ENCODE measurements at places on chromosomes 5 and 9.
A peak's percentile ranks its signal among the peaks of the same experiment; 100 is the strongest.

GRCh38 chr9:125932012-125932411 lies 184.8 kb downstream of the PBX3 start:
- DNase-seq: no peak

DNA sequence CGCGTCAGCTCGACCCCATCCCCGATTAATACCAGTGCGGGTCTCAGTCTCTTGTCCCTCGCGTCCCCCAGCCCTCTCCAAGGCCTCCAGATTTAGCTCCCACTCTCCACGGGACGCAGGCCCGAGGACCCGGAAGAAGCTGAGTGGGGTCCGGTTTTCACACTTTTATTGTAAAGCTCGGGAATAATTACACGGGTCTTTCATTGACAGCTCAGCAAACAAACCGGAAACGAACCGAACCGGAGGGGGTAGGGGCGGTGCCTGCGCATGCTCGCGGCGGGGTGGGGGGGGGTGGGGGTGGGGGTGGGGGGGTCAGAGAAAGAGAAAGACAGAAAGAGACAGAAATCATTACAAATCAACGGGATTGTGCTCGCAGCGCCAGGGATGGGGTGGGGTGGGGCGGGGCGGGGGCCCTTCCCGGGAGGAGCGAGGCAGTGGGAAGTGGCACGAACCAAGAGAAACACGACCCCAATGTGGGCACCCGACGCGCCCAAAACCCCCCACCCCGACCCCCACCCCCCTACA lies 27.9 kb downstream of the PCDH1 start:
- peak; percentile 14 for DNase-seq

DNA sequence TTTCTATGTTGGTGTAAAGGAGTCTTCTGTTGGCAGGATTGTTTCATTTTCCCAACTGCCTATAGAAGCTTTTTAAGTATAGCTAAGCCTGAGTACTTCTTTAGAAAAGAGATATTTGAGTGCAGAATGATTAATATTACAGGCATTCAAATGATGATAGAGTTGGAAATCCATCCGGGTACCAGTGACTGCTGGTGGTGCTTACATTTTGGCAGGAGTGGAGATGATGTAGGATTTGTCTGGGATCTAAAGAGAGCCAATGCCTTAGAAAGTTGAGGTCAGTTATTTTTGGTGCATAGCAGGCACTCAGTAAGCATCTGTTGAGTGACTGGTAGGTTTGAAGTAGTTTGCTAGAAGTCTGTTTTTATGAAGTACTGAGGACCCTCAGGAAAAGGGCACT lies 433.5 kb downstream of the DMAC1 start:
- no peak for DNase-seq

DNA sequence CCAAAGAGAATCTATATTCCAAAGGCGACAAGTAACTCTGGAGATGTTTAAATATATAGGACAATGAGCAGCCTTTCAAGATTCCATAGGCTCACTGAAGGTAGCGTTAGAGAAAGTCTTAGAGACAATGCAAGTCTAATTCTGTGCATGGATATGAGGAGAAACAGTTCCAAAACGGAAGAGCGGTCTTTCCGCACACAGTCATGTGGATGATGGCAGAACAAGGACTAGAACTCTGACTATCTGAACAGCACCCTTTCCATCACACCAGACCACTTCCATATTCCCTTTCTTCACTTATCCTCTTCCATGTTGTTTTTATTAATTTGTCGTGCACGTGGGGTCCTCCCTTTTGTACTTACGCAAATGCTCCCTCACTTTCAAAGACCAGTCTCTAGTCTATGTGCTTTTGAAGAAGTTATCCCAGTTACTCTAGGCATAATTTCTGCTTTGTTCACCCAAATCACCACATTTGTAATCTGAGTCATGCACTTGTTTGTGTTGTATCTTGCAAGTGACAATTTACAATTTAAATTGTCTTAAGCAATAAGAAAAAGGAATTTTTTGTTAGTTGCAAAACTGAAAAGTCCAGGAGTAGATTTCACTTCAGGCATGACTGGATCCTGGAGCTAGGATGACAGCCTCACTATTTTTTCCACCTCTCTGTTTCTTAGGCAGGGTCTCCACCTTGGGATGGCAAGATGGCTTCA lies 116.0 kb upstream of the ADRA1B start:
- DNase-seq: no peak

GRCh38 chr5:133222521-133222920 lies 170.7 kb downstream of the HSPA4 start:
- no peak for DNase-seq

GRCh38 chr9:116389541-116390302 lies 236.1 kb downstream of the PAPPA start:
- no peak for DNase-seq

GRCh38 chr9:109411069-109411761 lies 86.9 kb downstream of the PTPN3 start:
- no peak for DNase-seq

GRCh38 chr5:2699231-2699630 lies 52.2 kb downstream of the IRX2 start:
- DNase-seq: no peak

DNA sequence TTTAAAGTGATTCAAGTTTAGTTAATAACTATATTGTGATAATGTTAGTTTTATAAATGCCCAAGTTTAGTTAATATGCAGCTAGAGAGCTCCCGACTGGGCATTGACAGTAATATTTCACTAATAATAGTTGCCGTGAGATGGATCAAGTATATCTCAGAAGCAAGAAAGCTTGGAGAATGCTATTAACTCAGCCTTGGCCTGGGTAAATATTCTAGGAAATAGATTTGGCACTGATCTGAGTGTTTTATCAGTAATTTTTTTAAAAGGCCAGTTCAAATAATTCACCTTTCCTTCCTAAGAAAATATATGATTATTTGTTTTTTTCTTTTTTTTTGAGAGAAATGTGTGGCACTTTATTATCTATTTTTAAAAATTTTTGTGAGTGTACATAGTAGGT lies 305.3 kb downstream of the CSNK1G3 start:
- DNase-seq: no peak

DNA sequence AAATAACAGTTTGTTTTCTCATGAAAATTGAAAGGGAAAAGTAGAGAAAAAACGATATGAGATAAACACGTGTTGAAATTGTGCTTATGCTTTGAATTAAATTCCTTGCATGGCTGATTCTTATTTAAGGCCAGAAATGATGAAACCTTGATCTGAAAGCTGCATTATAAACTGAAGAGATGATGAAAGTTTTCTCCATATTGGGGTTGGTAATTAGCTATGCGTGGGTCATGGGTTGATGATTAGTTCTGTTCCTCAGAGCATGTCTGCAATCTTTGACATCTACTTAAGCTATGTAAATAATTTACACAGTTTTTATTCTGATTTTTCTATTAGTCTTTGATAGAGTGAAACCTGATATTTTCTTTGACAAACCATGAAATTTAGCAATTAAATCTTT lies 264.1 kb downstream of the CD180 start:
- no peak for DNase-seq

GRCh38 chr5:98095072-98095471 lies 678.4 kb upstream of the RGMB start:
- no peak for DNase-seq

GRCh38 chr5:77152441-77152840 lies 58.0 kb upstream of the PDE8B start:
- DNase-seq: no peak

DNA sequence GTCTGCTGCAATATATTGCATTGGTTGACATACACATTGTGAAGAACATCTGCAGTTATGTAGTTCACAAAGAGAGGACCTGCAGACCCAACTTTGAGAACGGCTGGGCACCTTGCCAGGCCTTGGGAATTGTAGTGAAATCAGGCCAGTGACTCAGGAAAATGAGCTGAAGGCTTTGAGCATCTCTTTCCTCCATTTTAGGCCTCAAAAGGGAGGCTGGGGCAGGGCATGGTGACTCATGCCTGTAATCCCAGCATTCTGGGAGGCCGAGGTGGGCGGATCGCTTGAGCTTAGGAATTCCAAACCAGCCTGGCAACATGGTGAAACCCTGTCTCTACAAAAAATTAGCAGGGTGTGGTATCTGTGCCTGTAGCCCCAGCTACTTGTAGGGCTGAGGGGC lies 1.4 kb upstream of the IPPK start:
- no peak for DNase-seq

GRCh38 chr9:79583952-79584654 lies 12.3 kb downstream of the TLE4 start:
- DNase-seq: peak; percentile 11

GRCh38 chr5:150489360-150490295 lies 18.3 kb upstream of the NDST1 start:
- DNase-seq: no peak

DNA sequence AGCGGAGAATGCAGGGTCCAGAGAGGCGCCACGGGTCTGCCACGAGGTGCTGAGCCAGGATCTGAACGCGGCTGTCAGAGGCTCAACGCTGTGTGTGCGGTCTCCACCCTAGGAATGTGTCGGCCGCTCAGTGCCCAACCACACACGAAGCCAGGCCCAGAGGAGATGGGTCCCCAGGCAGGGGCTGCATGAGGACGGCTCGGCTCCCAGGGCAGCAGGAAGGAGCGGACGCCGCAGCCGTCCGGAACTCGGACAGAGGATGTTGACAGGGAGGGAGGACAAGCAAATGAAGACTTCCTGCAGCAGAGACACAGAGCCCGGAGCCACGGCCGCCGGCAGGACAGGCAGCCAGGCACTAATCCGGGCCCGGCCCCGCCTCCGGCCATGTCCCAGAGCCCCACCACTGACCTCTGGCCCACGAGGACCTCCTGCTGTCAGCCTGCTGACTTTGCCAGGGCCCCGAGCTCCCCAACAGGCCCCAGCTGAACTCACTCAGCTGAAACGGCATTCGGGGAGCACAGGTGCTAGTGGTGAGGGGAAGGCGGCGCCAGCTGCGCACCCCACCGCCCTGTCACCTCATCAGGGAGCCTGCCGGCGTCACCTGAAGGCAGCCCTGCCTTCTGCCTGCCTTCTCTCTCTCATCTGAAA lies 12.7 kb downstream of the VAV2 start:
- no peak for DNase-seq

DNA sequence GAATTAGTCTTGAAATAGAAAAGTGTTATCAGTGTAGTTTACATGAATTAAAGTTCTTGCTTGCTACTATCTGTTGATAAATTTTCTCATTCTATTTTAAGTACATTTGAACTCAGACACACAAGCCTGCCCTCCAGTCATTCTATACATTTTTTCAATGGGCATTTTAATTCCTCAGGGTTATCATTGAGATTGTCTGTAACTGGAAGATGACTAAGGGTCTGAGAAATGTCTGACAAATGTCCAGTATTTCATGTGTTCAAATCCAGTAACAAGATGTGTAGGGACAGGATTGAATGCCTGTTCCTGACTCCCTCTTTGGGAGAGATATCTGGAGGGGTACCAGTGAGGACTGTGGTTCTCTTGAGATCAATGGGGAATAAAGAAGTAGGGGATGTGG lies 223.9 kb upstream of the ADAMTSL1 start:
- DNase-seq: no peak

GRCh38 chr5:163366757-163367156 lies 70.6 kb upstream of the CCNG1 start:
- no peak for DNase-seq

- DNase-seq: no peak
Measured at GRCh38 chr9:31847963-31848362, 536.5 kb upstream of the ACO1 start.

GRCh38 chr5:157918811-157919742 lies 60.1 kb upstream of the CLINT1 start:
- DNase-seq: no peak

- no peak for DNase-seq
Measured at GRCh38 chr9:22009506-22009867, 382 bp upstream of the CDKN2B start.

DNA sequence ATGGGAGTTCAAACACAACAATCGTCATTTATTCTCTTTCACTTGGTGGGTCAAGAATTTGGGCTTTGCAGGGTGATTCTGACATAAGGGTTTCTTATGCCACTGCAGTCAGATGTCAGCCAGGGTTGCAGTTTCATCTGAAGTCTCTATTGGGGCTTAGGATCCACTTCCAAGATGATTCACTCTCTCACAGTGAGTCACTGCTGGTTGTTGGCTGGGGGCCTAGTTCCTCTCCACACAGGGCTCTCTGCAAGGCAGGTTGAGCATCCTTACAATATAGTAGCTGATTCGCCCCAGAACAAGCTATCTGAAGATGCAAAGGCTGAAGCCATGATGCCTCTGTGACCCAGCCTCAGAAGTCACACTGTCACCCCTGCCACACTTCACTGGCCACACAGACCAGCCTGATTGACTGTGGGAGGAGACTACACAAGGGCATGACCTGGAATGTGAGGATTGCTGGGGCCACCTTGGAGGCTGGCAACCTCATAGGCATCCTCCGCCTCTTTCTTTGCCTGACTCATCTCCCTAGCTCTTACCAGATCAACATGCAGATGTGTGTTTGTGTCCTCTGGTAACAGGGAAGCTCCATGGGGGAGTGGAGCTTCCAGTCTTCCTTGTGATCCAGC lies 4.5 kb upstream of the CARD19 start:
- peak; percentile 41 for DNase-seq

GRCh38 chr5:75510417-75510835 lies 1.0 kb downstream of the CERT1 start:
- DNase-seq: no peak

GRCh38 chr5:98111686-98112085 lies 661.8 kb upstream of the RGMB start:
- no peak for DNase-seq

DNA sequence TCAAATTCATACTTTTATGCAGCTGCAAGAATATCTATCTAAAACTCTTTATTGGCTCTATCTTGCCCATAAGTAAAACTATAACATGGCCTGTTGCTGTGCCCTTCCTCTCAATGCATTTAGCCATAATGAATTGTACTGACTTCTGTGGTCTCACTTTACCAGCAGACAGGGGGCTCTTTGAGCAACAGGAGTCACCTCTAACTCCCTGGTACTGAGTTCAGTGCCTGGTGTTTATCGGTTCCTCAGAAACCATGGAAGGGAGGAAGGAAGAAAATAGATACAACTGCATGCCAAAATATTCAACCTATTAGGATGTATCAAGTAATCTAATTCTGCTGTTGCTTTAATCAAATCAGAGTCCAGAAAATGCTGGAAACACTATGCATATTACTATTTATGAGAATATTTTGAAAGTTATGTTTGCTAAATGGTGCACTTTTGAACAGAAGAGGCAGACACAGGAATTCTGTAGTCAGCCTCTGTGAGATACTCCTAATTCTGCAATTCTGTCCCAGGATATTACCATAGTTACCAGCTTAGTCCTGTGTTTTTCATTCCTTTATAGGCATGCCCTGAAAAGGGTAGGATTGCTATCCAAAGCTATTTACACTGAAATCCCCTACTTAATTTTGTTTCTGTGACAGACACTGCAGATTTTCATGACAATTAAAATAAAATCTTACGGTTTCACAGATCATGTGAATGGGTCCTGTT lies 89.8 kb downstream of the CD180 start:
- DNase-seq: no peak

GRCh38 chr5:115556276-115556675 lies 11.7 kb upstream of the FEM1C start:
- DNase-seq: no peak

GRCh38 chr5:123605822-123606221 lies 93.8 kb downstream of the CSNK1G3 start:
- no peak for DNase-seq

DNA sequence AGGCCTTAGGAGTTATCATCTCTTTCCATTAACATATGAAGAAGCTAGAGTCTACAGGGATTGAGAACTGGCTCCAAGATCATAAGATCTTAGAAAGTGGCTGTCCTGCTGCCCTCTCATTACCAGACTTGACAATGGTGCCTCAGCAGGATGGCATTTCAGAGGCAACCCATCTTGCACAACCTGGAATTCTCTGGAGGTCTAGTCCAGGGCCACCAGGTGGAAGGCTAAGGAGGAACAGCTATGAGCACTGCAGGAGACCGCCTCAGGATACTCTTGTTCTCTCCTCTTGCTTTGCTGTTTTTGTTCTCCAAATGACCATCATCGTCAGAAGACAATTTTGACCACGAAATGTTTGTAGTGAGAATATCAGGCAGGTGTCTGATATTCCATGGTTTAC lies 322.6 kb downstream of the FBXL17 start:
- no peak for DNase-seq

All from stimulated activated CD8-positive, alpha-beta memory T cell treated with anti-CD3 and anti-CD28 coated beads, Interleukin-4, amount 100 ng/mL, for 24 hours (primary cell).